Brain (organoid and tissue), 16 donors: ENCODE measurements at places on chromosomes 5 and 9.

GRCh38 chr5:148978370-148979082 lies 84.3 kb downstream of the SH3TC2 start:
- no peak for DNase-seq

- no peak for DNase-seq
Observed at GRCh38 chr5:168305281-168305680, 13.8 kb downstream of the WWC1 start.

DNA sequence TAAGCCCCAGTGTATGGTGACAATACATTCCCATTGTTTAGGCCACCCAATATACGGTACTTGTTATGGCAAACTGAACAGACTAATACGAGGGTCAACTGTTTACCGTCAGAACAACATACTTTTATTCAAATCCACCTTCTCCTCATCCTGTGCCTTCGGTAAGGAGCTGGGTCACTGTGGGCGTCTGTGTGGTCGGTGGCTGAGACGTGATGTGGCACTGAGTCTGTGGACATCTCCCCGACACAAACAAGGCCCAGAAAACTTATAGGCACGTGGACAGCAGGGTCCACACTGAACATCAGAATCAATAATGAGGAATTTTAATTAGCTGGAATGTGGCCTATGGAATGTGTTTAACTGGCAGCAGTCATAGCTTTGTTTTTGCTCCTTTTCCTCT lies 154.3 kb upstream of the IRX2 start:
- no peak for DNase-seq

- DNase-seq, result no peak
Observed at GRCh38 chr5:111976705-111977435, 219.9 kb upstream of the NREP start.

DNA sequence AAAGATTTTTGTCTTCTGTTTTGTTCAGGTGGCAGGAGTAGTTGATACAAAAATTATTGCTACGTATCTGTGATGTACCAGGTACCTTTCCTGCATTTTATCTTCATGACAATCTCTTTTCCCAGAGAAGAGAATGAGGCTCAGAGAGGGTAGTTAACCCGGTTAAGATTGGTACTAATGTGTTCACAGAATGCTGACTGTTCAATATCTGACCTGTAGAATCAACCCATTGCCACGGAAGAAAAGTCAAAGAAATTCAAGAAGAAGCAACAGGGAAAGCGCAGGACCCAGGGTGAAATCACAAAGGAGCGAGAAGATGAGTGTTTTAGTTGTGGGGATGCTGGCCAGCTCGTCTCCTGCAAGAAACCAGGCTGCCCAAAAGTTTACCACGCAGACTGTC lies 11.8 kb downstream of the RAB24 start:
- no peak for DNase-seq
